NCI-H1694 treated with DMSO at 0.1 percent for 48 hours (cell line): ENCODE measurements at places on chromosomes 1 and 21.

- DNase-seq: no peak
Observed at GRCh38 chr1:177442584-177442983, 271.8 kb downstream of the BRINP2 start.

GRCh38 chr1:13683206-13683605, 16.8 kb upstream of the PRDM2 start:
- no peak for DNase-seq

GRCh38 chr1:29162476-29163138, 19.1 kb downstream of the SRSF4 start:
- no peak for DNase-seq

- no peak for DNase-seq
Observed at GRCh38 chr1:202090994-202091393, 31.7 kb upstream of the GPR37L1 start.

- DNase-seq: no peak
Observed at GRCh38 chr1:177171536-177172123, 872 bp downstream of the BRINP2 start.

DNA sequence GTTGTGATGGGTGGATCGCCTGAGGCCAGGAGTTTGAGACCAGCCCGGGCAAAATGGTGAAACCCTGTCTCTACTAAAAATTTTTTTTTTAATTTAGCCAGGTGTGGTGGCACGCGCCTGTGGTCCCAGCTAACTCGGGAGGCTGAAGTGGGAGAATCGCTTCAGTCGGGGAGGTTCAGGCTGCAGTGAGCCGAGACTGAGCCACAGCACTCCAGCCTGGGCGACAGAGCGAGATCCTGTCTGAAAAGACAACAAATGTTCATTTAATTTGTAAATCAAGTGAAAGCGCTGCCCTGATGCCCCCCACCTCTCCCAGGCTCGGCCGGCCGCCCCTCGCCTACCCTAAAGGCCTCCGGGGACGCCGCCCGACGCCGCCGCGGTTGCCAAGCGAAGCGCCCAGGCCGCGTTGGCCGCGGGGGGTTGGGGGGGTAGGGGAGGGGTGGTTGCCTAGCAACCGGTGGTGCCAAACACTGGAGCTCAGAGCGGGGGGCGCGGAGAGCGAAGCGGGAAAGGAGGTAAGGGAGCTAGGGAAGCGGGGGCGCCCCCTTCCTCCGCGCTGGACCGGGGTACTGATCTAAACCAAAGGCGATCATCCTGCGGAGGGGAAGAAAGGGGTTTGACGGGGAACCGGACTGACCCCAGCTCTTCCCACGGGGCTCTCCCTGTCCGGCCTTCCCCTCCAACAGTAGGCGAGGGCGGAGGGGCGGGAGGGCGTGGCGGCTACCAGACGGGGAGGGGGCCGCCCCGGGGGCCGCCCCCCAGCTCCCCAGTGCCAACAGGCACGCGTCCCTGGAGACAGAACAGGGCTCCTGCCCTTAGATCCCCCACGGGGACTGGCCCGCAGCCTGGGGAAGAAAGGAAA, at the start of gene TEKT2:
Gene TEKT2, plus strand, starts transcription at position 460 of the 862 bp plus-strand sequence. CDS start 828 bp downstream, outside the sequence.
- DNase-seq: peak; percentile 6

- DNase-seq: no peak
Observed at GRCh38 chr21:16081304-16081703, 351.5 kb downstream of the USP25 start.

- DNase-seq: peak; percentile 2
Observed at GRCh38 chr1:159211331-159212136, 6.9 kb downstream of the ACKR1 start.

- DNase-seq: no peak
Observed at GRCh38 chr1:65009176-65009575, 42.8 kb upstream of the JAK1 start.

DNA sequence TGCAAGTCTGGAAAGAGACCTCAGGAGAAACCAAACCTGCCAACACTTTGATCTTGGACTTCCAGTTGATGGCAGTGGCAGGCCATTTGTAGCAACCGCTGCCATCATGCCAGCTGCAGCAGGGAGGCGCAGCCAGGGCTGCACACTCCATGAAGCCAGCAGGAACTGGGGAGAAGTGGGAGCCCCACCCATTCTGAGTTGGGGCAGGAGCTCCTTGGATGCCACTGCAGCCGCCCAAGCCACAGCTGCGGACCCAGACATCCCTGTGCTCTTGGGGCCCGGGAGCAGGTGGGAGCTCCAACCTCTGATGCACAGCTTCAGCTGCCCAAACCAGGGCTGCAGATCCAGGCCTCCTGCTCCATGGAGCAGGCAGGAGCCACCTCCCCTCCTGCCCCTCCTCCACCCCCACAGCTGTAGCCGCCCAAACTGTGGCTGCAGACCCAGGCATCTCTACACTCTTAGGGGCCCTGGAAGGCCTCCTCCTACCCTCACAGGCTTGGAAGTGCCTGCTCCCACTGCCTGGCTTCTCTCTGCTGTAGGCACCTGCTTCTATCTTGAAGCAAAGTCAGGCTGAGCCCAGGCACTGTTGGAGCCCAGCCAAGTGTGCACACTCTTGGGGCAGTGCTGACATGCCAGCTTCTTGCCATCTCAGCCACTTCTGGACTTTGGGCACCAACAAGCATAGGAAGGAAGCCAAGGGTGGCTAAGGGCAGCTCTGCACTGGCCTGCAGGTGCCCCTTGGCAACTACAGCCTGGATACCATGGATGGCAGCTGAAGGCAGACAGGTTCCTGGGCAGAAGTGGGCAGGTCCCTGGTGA, 20.0 kb upstream of the DISP1 start:
- no peak for DNase-seq

GRCh38 chr1:226939438-226940028, 561 bp upstream of the COQ8A start:
- no peak for DNase-seq

- DNase-seq: no peak
Observed at GRCh38 chr1:5721634-5722215, 270.5 kb downstream of the NPHP4 start.

- DNase-seq: no peak
Observed at GRCh38 chr1:34590211-34590623, 164.6 kb upstream of the GJB5 start.

DNA sequence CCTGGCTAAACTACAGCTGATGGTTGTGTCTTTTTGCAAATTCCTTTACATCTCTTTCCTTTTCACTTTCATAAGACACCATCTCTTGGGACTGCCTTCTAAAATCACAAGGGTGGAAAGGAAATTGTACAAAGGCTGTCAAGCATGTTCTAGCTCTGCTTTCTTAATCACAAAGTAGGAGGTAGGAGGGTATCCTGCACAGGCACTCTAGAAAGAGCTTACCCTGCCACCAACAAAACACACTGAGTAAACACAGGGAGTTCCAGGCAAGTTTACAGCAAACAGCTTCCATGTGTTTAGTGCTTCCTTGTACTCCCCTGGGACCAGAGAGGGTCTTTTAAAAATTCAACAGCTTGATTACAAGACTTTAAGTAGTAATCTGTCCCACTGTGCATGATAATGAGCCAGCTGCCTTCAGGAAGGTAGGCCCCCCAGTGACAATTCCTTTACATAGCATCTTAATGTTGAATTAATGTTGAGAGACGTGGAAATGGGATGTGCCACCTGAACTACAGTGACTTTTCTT, 2.4 kb downstream of the PLPP3 start:
- peak; percentile 46 for DNase-seq

DNA sequence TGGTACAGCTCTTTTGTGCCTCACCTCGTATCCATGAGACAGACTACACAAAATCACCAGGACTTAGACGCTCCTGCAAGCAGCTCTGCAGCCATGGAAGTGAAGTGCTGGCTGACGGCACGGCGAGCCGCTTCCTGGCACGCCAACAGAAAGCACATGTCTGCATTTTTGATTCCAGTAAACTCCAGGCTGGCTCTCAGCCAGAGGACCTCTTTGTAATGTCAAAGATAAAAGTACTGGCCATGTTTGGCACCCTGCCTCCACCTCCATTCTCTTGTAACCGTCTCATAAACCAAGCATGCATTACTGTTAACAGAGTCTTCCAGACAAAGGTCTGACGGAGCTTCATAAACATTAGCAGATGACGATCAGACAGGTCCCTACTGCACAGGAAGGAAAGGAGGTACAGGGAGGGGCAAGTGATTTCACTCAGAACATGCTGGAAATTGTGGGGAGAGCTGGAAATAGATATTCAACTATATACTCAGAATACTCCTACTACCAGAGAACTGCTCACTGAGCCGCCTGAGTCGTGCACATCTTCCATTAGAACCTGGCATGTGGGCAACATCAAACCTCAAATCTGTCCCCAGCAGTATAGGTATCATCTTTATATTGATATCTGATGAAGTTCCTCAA, 632.0 kb downstream of the SMYD3 start:
- DNase-seq: no peak

DNA sequence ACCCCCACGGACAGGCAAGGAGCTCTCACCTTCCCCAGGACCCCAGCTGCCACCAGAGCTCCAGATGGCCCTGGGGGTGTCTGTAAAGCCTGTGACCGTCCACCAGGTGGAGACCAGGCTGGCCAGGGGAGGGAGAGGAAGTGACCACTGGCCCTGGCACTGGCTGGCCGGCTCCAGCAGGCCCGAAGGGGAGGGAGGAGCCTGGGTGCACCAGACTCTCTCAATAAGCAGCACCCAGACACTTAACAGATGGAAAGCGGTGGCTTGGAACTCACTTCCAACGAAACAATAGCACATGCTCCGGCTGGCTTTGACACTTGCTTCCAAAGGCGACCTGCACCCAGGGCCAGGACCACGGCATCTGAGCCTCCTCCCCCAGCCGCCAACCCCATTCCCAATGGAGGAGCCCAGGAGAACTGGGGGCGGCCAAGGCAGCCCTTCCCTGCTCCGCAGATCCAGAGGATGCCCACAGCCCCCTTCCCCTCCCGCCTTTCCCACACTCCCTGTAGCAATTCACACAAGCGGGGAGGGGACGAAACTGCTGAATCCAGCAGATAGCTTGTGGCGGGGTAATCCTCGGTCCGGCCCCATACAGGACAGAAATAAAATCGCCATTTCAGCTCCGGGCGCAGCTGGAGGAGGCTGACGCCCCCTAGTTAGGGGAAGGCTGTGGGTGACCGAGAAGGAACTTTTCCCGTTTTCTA, 742 bp upstream of the PDE9A start:
- DNase-seq: peak; percentile 73

DNA sequence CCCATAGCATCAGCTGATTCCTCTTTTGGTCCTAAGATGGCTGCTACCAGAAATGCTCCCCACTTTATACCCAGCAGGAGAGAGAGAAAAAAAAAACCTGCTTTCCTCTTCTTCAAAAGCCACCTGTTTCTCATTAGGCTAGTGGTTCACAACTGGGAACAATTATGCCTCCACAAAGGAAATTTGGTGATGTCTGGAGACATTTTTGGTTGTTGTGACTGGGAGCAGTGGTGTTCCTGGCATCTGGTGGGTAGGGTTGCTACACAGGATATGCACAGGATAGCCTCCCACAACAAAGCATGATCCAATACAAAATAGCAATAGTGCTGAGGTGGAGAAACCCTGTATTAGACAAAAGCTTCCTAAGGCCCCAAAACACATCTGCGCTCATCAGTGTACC, 38.5 kb upstream of the SGIP1 start:
- no peak for DNase-seq

DNA sequence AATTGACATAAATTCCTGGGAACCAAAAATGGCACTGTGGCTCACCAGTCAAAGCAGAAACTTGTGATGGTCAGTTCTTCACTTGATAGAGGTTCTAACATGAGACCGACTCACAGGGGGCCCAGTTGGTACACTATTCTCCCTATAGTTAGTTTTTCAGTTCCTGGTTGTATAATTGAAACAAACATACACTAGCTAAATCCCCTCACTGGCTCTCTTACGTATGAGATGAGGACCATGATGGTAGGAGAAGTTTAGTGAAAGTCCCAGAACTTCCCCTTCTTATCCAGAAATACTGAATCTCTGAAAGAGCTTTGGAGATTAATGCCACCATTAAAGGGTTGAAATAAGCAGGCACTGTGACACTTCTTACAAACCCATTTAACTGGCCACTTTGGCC, 2.8 kb upstream of the S100B start:
- no peak for DNase-seq

DNA sequence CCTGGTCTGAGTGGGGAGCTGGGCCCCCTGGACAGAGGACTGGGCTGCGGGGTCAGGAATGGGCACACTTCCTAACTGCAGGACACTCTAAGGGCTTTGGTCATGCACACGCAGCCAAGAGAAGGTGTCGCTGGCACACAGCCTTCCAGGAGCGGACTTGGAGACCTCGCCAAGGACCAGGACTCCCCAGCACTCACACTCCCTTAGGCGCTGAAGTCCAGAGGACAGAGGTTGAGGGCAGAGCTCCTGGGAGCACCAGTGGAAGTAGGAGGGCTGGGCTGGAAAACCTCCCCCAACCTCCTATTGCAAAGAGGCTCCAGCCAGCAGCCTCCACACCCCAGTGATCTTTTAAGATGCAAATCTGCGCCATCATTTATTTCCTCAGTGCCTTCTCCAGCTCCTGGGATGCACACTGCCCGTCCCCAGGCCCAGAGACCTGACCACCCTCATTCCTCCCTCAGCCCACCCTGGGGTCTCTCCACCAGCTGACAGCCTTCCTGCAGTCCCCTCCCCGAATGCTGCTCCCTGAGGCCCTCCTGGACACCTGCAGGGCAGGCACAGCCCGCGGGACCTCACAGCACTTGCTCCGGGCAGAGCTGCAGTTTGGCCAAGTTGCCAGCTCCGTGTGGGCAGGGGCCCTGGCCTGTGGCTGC, 3.0 kb downstream of the TSPEAR start:
- no peak for DNase-seq

GRCh38 chr1:167270349-167271092, 49.8 kb downstream of the POU2F1 start:
- no peak for DNase-seq

- DNase-seq: no peak
Observed at GRCh38 chr21:45335761-45336534, 48.3 kb upstream of the POFUT2 start.

DNA sequence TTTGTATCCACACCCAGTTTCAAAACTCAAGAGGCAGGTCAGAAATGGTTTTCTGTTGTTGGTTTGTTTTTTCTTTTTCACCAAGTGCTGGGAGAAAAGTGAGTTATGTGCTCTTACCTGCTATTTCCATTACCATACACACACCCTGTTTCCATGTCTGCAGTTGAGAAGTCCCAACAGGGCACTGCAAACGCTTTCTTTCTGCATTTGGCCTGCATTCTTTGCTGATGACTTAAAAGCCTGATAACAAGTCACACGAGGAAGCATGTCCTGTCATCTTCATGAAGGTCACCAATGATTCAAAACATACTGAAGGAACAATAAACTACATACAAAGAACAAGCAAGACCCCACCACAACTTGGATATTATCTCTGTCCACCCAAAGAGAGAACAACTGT, 24.8 kb upstream of the KCNE1 start:
- no peak for DNase-seq

DNA sequence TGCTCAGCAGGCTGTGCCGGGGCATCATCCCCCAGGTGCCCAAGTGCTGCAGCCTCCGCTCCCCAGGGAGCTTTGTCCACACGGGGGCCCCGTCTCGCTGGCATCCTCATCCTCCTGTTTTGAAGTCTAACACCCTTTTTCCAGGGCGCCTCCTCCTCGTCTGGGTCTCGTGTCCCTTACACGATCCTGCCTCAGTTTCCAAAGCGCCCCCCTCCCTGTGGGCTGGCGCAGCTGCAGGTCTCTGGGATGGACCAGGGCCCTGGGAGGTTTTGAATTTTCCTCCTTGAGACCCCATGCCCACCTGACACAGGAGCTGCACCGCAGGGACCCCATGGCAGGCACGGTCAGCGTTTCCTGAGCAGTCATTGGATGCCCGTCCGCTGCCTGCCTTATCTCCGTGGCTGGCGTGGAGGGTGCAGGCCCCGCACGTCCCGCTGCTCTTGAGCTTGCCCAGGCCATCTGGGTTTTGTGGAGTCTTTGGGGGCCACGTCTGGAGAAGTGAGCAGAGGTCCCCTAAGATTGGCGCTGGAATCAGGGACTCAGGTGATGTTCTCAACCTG, 37.4 kb upstream of the DIP2A start:
- no peak for DNase-seq

GRCh38 chr1:117580882-117581281, 25.0 kb upstream of the TENT5C start:
- DNase-seq: no peak
